ENCODE measurements at places on chromosomes 7 and 10.

DNA sequence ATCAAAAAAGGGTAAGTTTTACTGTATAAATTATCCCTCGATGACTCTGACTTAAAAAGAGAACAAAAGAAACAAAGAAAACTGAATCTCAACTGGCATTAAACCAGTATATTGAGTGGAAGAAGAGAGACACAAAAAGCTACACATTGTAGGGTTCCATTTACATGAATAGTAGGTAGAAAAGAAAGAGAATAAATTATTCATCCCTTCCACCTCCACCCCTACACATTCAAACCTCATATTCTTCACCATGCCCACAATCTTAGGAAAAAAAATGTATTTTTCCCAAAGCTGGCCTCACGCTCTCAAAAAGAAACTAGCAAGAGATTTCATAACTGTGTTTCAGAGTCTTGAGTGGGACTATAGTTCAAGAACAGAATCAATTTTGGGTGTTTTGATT lies 346.8 kb upstream of the AOAH start:
- no peak for DNase-seq

GRCh38 chr7:6385110-6385781 lies 62.5 kb downstream of the DAGLB start:
- DNase-seq: peak; percentile 70

DNA sequence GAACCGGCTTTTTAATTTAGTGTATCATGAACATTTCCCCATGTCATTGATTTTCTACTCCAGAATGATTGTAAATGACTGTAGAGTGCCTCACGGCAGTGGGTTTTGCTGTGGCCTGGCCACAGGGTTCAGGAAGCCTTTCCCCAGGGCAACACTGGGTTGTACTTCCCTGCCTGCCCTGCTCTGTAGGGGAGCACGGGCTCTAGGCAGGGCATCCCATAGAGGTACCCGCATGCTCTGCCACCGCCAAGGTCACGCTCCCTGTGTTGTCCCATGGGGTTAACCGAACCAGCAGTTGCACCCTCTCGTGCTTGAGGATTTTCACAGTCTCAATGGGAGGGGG lies 63.8 kb downstream of the BPGM start:
- no peak for DNase-seq

DNA sequence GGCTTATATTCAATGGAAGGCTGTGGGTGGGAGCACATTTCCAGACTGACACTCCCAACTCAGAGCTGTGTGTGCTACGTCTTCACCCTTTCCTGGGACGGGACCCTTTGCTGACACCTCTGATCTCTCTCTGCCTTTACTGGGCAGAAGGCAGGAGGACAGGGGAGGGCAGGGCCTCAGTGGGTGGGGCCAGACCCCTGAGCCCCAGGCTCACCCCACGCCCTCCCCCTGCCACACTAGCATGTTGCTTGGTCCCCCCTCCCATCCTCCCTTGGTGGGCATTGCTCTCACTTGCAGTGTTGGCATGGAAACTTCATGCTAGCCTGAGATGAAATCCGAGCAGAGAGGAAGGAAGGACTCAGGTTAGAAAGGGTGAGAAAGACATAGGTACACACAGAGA lies 18.4 kb downstream of the TMEM273 start:
- DNase-seq: no peak

GRCh38 chr10:81873932-81874816 lies 820 bp upstream of the NRG3 start:
- DNase-seq: peak; percentile 80

- no peak for DNase-seq
Measured at GRCh38 chr7:103718482-103719061, 270.9 kb downstream of the RELN start.
